ENCODE measurements at places on chromosomes 7 and 10.

GRCh38 chr7:30543813-30544525 is 39.3 kb upstream of the GGCT start:
- no peak for DNase-seq

DNA sequence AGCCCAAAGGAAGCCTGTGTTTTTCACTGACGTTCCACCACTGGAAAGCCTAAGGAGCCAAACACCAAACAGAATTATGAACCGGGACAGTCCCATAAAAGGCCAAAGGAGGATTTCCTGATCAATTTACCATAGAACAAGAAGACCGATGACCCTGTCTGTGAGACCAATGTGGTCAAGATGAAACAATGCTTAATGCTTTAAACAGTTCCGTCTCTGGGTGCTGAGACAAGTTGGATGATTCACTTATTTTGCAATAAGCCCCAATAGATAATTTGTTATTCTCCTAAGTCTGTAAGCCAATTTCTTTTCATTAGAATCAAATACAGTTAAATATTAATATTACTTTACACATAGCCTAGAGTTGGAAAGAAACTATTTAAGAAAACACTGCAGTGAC is 134.9 kb downstream of the MICU1 start:
- DNase-seq = no peak

DNA sequence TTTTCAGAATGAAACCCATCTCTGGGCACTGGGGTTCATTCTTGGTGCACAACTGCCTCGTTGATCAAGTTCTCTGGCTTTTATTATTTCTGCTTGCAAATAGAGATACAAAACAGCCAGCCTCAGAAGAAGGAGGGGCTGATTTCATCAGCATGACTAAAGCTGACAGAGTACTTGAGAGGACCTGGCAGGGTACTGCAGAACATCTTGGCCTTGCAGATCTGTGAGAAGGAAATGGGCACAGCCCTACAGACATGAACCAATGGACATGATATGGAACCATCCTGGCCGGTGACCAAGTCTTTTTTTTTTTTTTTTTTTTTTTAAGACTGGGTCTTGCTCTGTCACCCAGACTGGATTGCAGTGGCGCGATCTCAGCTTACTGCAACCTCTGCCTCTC is 240.6 kb downstream of the VTI1A start:
- DNase-seq = peak; percentile 20

GRCh38 chr7:34523226-34523918 is 134.6 kb upstream of the NPSR1 start:
- peak; percentile 88 for DNase-seq

DNA sequence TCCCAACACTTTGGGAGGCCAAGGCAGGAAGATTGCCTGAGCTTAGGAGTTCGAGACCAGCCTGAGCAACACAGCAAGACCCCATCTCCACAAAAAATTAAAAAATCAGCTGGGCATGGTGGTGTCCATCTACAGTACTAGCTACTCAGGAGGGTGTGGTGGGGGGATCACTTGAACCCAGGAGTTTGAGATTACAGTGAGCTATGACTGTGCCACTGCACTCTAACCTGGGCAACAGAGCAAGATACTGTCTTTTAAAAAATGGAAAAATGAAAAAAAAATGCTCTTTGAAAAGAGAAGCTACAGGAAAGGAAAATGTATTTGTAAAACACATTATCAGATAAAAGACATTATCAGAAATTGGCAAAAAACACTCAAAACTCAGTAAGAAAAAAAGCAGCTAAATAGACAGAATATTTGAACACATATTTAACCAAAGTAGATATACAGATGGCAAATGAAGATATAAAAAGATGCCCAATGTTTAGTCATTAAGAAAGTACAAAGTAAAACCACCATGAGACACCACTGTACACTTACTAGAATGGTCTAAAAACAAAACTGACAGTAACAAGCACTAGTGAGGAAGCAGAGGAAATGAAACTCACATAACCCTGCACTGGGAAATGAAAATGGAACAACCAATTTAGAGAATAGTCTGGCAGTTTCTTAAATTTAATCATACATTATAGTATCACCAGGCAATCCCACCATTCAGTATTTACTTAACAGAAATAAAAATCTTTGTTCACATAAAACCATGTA is 40.5 kb downstream of the NRBF2 start:
- DNase-seq = no peak

GRCh38 chr7:41130561-41131236 is 572.2 kb downstream of the INHBA start:
- no peak for DNase-seq

DNA sequence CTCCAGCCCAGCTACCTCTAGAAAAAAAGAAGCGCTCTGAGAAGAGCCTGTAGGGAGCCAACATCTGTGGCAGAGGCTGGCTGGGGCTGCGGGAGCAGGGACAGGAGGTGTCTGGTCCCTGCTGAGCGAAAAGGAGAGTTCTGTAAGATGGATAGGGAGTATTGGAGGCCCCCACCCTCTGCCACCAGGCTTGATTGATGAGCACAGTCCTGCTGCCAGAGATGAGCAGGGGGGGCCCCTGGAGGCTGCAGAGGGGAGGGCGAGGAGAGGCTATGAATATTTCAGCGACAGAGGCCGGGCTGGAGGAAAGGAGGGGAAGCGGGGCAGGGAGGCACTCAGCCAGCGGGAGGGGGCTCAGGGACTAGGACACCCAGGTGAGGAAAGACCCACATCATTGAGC is 44.5 kb upstream of the HSPB1 start:
- no peak for DNase-seq

- no peak for DNase-seq
Measured at GRCh38 chr7:137886746-137887145, 40.0 kb upstream of the DGKI start.

DNA sequence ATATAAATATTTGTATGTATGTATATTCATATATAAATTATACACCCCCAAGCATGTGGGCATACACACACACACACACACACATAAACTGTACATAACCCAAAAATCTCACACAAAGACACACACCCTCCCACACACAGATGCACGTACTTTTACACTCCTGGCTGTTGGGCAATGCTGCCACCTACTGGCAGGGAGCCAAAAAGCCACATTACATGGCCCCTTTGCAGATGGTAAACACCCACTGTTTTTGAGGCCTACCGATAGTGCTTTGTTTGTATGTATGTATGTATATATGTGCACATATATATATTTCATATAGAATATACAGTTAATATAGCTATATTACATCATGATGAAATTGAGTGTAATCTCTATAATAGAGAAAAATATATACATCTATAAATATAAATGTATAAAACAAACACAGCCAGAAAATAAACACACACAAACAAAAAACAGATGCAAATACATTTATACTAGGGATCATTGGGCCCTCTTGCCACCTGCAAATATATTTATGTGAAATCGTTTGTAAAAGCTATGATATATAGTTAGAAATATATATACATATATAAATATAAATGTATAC is 120.1 kb upstream of the ACBD5 start:
- DNase-seq = no peak

GRCh38 chr10:104546756-104547155 is 94.3 kb upstream of the SORCS3 start:
- no peak for DNase-seq

DNA sequence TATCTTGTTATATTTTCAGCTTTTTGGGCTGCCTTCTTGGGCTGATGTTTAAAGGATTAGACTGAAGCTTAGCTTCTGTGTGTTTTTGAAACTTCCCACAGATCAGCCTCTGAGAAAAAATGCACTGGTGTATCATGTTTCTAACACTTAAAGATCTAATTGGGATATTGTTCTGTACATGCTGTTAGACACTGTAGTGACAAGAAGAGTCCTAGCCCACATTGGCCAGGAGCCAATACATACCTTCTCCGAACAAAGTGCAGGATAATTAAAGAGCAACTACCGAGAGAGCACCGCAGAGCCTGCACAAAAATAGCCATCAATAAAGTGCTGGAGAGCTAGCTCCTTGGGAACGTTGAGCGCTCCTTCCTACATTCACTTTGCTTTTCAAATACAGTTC is 289.4 kb upstream of the SP8 start:
- no peak for DNase-seq

GRCh38 chr7:141563956-141564623 is 12.9 kb downstream of the AGK start:
- no peak for DNase-seq

- DNase-seq = no peak
Measured at GRCh38 chr10:110407301-110408170, 90.2 kb upstream of the DUSP5 start.

DNA sequence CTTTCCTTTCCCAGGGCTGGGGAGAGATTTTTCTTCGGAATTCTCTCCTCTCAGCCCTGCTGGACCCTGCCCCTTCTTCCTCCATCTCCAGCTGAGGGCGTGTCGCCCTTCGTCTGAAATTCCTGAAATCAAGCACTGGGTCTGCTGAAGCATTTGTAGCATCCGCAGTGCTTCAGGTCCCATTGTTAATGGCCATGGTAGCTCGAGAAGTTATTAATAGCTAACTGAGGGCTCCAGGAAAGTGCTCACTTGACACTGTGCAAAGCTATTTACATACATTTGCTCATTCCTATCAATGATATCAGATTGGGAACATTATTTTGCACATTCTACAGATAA is 515 bp downstream of the FAM149B1 start:
- no peak for DNase-seq

DNA sequence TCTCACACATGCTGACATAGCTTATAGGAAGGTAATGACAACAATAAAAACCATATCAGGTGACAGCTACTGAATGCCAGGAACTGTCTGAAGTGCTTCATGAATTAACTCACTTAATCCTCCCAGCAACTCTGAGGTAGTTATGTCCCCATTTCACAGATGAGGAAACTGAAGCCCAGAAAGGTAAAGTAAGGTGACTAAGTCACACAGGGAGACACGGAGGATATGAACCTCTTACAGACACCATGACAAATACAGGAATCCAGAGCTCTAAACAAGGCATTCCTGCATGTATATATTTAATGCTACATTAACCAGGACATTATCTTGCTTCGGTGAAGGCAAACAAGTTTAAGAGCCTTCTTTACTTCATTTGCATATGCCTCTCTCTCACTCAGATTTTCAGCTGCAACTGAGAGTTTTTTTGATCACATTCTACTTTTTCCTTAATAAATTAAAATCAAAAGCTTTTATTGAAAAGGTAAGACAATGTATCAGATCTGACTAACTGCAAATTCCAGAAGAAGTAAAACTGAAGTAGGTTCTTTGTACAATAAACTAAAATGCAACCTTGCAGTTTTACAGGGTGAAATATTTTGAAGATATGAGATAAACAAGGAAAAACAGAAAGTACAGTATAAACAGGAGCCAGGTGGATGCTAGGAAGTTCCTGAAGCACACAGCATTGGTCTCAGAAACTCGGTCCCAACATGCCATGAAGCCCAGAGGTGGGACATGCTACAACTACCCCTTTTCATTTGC is 79.5 kb downstream of the SGMS1 start:
- no peak for DNase-seq

DNA sequence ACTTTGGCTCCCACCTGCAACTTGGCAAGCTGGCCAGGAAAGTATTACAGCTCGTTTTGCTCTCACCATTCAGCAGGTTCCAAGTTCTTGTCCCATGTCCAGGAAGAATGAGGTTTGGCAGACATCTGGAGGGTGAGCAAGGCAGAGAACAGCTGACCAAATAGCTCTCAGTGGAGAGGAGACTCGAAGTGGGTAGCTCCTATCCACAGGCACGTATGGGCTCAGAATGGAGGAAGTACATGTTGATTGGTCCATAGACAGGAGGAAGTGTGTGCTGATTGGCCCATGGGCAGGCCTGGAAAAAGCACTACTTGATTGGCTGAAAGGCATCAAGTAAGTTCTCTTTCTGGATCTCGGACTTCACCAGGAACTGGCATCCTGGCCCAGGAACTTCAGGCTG is 3.0 kb upstream of the NCAPG2 start:
- DNase-seq = no peak

- DNase-seq = peak; percentile 74
Measured at GRCh38 chr7:137772748-137773147, 74.0 kb downstream of the DGKI start.

- DNase-seq = no peak
Measured at GRCh38 chr7:159107161-159107892, 37.3 kb downstream of the VIPR2 start.

DNA sequence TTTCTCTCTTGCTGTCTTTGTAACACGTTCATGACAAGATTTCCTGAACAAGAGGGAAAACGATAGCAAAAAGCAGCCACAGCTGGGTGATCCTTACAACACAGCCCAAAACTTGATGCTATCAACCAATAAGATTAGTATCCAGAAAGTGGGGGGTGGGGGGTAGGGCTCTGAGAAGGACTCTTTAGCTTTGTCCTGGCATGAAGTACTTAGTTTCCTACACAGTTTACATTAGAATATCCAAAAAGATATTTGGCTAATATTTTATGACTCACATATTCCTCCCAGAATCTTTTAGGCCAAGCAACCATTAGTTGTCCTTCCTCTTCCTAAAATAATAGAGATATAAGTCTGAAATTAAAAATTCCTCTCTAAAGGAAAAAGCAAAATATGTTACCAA is 22.9 kb upstream of the LRRC17 start:
- DNase-seq = no peak

DNA sequence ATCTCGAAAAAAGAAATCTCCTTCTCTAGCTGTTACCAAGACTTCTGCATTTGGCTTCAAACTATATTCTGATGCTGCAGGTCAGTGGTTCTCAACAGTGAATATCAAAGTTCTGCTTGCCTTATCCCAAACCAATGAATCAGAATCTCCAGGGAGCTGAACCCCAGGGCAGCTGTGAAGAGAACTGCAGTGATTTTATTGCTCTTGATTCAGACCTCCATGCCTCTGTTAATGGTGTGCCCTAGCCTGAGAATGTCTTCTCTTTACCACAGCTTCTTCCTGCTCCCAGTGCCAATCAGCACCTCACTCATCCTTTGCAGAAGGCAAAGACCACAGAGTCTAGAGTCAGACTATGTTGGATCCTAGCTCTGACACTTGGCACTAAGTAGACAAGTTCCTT is 46.2 kb upstream of the MRLN start:
- DNase-seq = no peak

DNA sequence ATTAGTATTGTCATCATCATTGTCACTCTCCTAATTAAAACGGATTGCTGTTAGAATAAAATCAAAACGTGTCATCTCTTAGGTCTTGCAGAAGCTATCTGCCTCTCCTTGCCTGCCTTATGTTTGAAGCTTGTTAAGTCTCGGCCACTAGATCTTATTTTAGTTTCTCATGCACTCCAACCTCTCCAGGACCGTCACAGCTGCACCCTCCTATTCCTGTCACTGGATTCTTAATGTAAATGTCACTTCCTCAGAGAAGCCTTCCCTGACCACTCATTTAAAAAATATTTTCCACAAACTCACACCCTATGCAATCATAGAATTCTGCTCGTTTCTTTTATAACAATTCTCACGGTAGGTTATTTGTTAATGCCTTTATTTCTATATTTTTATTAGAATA is 103.9 kb upstream of the DKK1 start:
- no peak for DNase-seq

Measured in HS-5 (cell line).